ENCODE measurements at places on chromosomes 5 and 9. TPM values are rescaled to one million over a fixed set of nuclear protein-coding genes. Genes with fewer than 3 reads are reported as not detected.

The SNCB gene
- total RNA-seq, result not detected

The F2RL2 gene
- 14.0 TPM for total RNA-seq

The THBS4 gene
- total RNA-seq, result 1.6 TPM

The SLC6A7 gene
- total RNA-seq, result not detected

The TMEM174 gene
- total RNA-seq, result not detected

The SEMA4D gene
- 16.7 TPM for total RNA-seq

DNA sequence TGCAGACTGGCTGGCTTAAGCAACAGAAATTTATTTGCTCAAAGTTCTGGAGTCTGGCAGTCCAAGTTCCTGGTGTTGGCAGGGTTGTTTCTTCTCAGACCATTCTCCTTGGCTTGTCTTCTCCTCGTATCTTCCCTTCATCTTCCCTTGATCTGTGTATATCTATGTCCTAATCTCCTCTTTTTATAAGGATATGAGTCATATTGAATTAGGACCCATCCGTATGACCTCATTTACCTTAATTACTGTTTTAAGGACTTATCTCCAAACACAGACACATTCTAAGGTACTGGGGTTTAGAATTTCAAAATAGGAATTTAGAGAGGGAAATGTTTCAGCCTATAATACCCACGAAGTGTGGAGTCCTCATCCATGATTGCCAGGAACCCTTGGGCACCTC, 13.1 kb upstream of the LPAR1 start:
- H3K4me1 ChIP-seq, result peaks cover under 1% of the 10 kb centered on the region
- H3K36me3 ChIP-seq, result no peaks in the 10 kb centered on the region
- no peaks in the 10 kb centered on the region for H3K27me3 ChIP-seq
- no peak for DNase-seq
- H3K4me3 ChIP-seq, result no peak overlapping the region
- no peak overlapping the region for H3K27ac ChIP-seq

GRCh38 chr5:151924564-151925301, at the start of gene GLRA1:
Gene GLRA1 (minus strand): TSS chr5:151924851. CDS start chr5:151924549, 302 bp downstream.
- no peak within 1 kb of the TSS for H3K4me3 ChIP-seq
- H3K27ac ChIP-seq, result no peak within 1 kb of the TSS
- H3K27me3 ChIP-seq, result peaks cover 52% of the 10 kb centered on the region
- H3K4me1 ChIP-seq, result no peaks in the 10 kb centered on the region
- peak; percentile 74 for DNase-seq
- H3K36me3 ChIP-seq, result no peaks in the 10 kb centered on the region

GRCh38 chr5:137498301-137498735, 808 bp downstream of the SPOCK1 start:
- H3K4me1 ChIP-seq, result peaks cover 4% of the 10 kb centered on the region
- peaks cover 51% of the 10 kb centered on the region for H3K27me3 ChIP-seq

DNA sequence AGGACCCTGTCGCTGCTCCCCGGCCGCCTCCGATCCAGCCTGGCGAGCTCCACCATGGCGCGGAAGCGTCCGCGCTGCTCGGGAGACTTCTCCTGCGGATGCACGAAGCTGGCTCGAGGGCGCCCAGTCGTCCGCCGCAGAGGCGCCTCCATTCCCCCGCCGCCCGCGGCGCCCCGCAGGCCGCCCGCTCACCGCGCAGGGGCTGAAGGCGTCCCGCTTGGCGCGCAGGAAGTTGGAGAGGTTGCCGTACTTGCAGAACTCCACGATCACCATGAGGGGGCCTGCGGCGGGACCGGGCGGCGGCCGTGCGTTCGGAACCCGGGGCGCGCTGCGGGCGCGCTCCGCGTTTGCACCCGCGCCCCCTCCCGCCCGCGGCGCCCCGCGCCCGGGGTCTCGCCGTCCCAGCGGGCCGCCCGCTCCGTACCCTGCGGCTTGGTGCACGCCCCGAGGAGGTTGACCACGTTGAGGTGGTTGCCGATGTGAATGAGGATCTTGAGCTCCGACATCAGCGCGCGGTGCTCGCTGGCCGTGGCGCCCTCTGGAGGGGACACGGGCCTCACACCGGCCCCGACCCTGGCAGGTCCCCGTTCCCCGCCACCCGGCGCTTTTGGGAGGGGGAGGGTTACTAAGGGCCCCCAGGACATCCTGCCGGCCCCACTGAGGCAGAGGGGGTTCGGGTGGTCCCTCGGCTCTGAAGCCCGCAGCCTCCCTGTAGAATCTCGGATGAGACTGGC, 27.7 kb upstream of the SCGB3A1 start:
- no peaks in the 10 kb centered on the region for H3K27me3 ChIP-seq
- DNase-seq, result peak; percentile 71
- peak overlapping the region; percentile 51 for H3K4me3 ChIP-seq
- H3K36me3 ChIP-seq, result no peaks in the 10 kb centered on the region

GRCh38 chr5:127957183-127957582, 126.4 kb upstream of the SLC12A2 start:
- no peaks in the 10 kb centered on the region for H3K36me3 ChIP-seq
- no peak overlapping the region for H3K27ac ChIP-seq
- peaks cover 24% of the 10 kb centered on the region for H3K4me1 ChIP-seq
- H3K4me3 ChIP-seq, result no peak overlapping the region
- no peaks in the 10 kb centered on the region for H3K27me3 ChIP-seq

GRCh38 chr9:132160802-132161742, 786 bp upstream of the NTNG2 start:
- DNase-seq, result peak; percentile 77
- peaks cover 24% of the 10 kb centered on the region for H3K4me1 ChIP-seq
- H3K27ac ChIP-seq, result no peak overlapping the region
- no peaks in the 10 kb centered on the region for H3K36me3 ChIP-seq
- peak overlapping the region; percentile 58 for H3K4me3 ChIP-seq
- H3K27me3 ChIP-seq, result peaks cover 57% of the 10 kb centered on the region

- H3K27ac ChIP-seq, result no peak overlapping the region
- no peak overlapping the region for H3K4me3 ChIP-seq
- no peaks in the 10 kb centered on the region for H3K27me3 ChIP-seq
- H3K36me3 ChIP-seq, result no peaks in the 10 kb centered on the region
- peaks cover 10% of the 10 kb centered on the region for H3K4me1 ChIP-seq
These were observed 222.8 kb upstream of the MSX2 start for GRCh38 chr5:174501461-174502069.

DNA sequence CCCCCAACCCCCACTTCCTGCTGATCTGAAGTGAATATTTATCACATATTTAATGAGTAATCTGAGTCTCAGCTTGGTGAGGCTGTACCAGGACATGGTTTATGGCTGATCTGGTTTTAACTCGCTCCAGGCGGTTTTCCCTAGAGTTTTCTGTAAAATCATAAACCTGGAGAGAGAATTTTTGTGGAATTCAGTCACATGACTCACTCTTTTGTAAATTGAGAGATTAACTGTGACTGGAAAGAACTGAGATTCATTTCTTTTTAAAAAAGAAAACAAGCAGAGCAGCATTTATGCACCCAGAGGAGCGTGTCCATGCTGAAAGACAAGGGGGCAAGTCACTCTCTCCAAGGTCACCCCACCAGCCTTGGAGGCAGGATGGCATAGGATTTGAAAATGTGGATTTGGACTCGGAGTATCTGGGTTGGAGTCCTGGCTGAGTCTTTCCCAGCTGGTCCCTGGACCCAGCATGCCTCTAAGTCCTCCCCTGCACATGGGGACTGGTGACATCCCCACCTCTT, 81.8 kb downstream of the ZNF618 start:
- peaks cover 72% of the 10 kb centered on the region for H3K4me1 ChIP-seq
- H3K4me3 ChIP-seq, result peak overlapping the region; percentile 10
- no peaks in the 10 kb centered on the region for H3K27me3 ChIP-seq
- peak overlapping the region; percentile 82 for H3K27ac ChIP-seq
- peak; percentile 89 for DNase-seq

DNA sequence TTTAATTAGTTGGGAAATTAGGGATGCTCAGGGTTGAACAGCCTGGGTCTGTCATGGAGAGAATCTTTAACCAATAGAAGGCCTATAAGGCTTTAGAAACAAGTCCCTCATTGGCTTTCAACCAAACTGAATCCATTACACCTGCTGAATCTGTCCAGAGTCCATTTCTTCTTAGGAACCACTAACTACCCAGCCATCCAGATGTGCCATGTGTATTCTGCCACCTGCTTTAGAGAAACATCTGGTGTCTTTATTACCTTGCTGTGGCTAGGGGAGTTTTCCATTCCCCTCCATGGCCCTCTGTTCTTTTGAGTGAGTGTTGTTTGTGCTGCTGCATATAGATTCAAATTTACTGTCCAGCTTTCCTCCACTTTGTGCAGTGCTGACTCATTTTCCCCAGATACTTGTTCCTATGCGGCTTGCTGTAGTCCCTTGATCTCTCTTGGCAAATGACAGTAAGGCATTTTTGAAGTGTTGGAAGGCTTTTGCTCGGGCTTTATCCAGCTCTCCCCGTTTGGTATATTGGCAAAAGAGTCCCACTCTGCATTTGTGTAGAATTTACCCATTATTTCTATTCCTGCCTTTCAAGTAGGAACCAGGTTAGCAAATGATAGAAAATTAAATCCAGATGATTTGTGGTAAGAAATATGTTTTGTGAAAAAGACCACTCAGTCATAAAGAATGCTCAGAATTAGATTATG, 54.6 kb downstream of the NLN start:
- DNase-seq, result no peak
- no peak overlapping the region for H3K27ac ChIP-seq
- H3K4me1 ChIP-seq, result peaks cover 19% of the 10 kb centered on the region
- no peak overlapping the region for H3K4me3 ChIP-seq

- DNase-seq, result no peak
- no peaks in the 10 kb centered on the region for H3K36me3 ChIP-seq
- peak overlapping the region; percentile 79 for H3K4me3 ChIP-seq
- no peaks in the 10 kb centered on the region for H3K27me3 ChIP-seq
- no peak overlapping the region for H3K27ac ChIP-seq
- H3K4me1 ChIP-seq, result no peaks in the 10 kb centered on the region
These were observed 160.0 kb downstream of the C9orf152 start for GRCh38 chr9:110047955-110048402.

GRCh38 chr5:179900711-179901110, 7.0 kb downstream of the TBC1D9B start:
- no peak overlapping the region for H3K4me3 ChIP-seq
- peaks cover 41% of the 10 kb centered on the region for H3K36me3 ChIP-seq
- no peaks in the 10 kb centered on the region for H3K4me1 ChIP-seq
- DNase-seq, result no peak
- H3K27me3 ChIP-seq, result no peaks in the 10 kb centered on the region

Data from A673 (cell line).